ENCODE measurements at places on chromosomes 2 and 18.
A peak's percentile ranks its signal among the peaks of the same experiment; 100 is the strongest.

GRCh38 chr18:7684966-7685365 is 117.8 kb downstream of the PTPRM start:
- DNase-seq = no peak

- no peak for DNase-seq
Measured at GRCh38 chr2:231935815-231936214, 9.6 kb upstream of the NPPC start.

GRCh38 chr18:8034674-8035073 is 467.6 kb downstream of the PTPRM start:
- DNase-seq = no peak

DNA sequence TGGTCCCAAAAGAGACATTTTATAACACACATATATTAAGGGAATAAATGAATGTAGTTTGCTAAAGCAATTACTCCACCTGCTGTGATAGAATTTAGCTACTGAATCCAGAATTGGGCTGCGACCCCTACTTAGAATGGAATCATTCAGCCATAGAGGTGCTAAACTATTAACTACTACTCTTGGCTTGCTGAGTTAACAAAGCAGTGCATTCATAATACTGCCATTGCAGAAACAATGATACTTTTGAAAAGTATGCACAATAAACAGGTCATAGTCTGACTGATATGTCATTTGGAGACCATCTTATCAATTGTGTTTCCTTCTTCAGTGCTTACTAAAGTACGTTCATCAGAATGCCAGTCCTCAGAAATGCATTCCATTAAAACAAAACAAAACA is 273.6 kb downstream of the PIEZO2 start:
- no peak for DNase-seq

- DNase-seq = peak; percentile 74
Measured at GRCh38 chr2:84481702-84482101, 22.6 kb upstream of the SUCLG1 start.

- no peak for DNase-seq
Measured at GRCh38 chr2:71568103-71568502, 114.7 kb downstream of the DYSF start.

GRCh38 chr2:176088048-176088936 is 4.2 kb upstream of the HOXD13 start:
- peak; percentile 31 for DNase-seq

DNA sequence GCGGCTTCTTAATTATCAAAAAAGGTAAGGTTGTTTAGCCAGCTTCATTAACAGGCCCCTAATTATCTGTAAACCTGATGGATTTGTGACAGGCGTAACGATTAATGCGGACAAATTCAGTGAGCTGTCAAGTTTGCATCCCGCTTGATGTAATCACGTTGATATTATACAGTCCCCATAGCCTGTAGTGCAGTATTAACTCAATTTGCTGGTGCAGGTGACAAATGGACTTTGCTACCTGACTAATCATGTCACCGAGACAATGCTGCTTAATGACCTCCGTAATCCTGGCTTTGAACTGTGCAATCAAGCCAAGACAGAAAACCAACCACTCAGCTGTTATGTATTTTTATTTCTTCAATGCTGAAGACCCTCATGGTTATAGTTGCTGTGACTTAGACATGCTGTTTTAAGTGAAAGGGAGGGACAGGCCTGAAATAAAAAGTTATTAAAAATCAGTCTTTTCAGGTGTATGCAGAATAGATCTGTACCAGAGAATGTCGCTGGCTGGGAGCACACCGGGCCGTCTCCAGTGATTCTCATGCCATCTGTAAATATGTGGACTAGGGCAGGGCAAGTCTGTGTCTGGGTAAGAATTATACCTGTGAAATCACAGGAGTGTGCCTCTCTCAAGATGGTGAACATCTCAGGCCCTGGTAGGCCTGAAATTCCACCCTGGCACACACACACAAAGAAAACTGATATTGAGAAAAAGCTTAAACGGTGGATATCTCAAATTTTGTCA is 4.3 kb downstream of the TSHZ1 start:
- DNase-seq = no peak

DNA sequence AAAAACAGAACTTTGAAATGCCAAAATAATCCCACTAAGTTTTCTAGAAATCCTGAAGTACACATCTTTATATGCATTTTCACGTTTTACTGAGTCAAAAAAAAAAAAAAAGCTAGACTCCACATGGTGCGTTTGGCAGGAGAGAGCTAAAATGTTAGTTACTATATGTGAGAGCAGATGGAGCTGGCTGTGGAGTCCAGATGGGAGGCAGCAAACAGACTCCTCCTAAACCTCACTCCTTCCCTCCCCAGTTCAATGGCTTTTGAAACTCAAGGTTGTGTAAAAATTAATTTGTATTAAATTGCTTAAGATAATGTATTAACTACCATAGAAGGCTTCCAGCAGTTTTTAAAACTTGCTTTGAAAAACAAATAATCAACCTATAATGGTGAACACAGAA is 248.8 kb downstream of the AGPS start:
- no peak for DNase-seq

- DNase-seq = peak; percentile 44
Measured at GRCh38 chr2:217102956-217103355, 243.1 kb upstream of the TNP1 start.

DNA sequence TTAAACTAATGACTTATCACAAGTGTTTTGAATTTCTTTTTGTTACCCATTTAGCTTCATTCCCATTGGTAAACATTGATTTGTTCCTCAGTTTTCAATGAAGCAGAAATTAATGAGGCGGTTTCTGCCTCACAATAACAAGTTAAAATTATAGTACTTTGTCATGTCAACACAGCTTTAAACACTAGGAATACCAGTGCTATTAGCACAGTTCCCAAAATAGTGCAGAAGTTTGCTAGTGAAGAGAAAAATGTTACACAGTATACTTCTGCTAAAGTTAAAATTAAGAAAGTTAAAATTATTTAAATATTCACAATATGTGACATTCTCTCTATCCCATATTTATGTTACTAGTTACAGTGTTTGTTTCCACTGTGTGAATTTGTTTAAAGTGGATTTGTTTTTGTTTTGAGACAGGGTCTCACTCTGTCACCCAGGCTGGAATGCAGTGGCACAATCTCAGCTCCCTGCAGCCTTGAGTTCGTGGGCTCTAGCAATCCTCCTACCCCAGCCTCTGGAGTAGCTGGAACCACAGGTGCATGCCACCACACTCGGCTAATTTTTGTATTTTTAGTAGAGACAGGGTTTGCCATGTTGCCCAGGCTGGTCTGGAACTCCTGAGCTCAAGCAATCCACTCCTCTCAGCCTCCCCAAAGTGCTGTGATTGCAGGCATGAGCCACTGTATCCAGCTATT is 3.8 kb upstream of the CHN1 start:
- DNase-seq = no peak

- no peak for DNase-seq
Measured at GRCh38 chr2:191905336-191905735, 58.4 kb upstream of the CAVIN2 start.

- DNase-seq = peak; percentile 93
Measured at GRCh38 chr2:238657132-238658053, 190.5 kb upstream of the TWIST2 start.

DNA sequence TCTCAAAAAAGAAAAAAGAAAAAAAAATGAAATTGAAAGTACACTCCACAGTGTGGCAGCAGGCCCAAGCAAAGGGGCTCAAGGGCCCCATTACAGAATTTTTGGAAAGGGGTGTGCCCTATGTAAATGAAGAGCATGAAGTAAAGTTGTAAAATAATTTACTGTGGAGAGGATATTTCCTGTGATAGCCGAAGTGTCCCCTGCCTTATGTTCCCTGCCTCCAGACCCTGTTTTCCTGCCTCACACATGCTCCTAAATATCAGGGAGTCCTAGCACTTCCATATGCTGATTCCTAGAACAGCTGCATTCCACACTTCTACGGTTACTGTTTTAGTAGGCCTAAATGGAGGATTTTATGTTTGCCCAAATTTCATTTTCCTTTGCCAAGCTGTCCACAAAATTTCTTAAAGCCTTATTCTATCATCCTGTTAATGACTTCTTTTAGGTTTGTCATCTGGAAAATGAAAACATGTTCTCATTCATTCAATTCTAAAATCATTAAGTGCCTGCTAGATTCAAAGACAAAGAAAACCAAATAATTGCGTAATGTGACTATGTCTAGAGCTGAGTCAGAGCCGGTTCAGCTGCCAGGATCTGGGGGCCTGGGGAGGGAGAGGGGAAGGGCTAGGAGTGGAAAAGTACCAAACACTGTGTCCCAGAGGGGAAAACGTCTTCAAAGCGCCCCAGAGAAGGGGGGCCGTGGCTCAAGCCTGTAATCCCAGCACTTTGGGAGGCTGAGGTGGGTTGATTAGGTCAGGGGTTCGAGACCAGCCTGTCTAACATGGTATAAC is 25.9 kb upstream of the IMPA2 start:
- DNase-seq = peak; percentile 83

DNA sequence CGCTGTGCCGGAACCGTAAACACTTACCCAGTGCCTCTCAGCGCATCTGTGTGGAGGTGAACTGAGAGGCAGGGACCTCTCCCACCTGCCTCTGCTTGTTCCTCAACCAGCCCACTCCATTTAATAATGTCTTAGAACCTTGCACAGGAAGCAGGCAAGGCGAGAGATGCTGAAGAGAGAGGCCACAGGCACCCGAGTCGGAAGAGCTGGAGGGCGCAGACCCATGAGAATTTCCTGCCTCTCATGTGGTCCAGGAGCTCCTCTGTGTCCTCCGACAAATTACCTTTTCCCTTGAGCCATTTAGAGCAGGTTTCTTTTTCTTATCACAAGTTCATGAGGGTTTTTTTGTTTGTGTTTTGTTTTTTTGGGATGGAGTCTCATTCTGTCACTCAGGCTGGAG is 4.9 kb upstream of the RFX8 start:
- no peak for DNase-seq

GRCh38 chr2:206642075-206643025 is at the start of gene FAM237A:
TSS of gene FAM237A (plus strand) at chr2:206642487. CDS start at chr2:206644237, 1,750 bp downstream.
- peak; percentile 56 for DNase-seq

DNA sequence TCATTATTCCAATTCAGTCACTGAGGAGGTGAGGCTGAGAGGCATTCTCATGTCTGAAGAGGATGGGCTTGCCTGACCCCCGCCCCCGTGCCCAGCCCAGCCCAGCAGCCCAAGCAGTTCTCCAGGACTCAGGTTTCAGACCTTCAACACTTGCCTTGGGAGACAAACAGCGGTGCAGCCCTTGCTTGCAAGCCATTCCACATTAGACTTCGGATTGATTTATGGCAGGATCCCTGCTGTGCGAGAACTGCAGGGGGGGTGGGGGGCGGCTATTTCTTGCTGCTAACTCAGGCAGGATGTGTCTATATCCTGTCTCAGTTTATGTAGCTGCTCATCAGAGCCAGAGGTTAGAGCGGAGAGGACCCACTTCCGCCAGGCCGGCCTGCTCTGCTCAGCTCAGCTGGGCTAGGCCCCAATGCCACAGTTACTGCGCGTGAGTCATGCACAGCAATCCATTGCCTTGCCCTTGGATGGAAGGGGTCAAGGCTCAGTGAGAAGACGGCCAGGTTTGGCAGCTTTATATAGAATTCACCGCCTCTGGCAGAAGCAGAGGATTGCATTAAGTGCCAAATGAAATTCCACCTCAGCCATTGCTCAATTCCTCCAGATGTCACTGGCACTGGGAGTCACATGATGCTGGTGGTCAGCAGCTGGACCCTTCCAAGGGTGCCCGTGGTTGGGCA is 1.8 kb downstream of the GYPC start:
- peak; percentile 100 for DNase-seq

DNA sequence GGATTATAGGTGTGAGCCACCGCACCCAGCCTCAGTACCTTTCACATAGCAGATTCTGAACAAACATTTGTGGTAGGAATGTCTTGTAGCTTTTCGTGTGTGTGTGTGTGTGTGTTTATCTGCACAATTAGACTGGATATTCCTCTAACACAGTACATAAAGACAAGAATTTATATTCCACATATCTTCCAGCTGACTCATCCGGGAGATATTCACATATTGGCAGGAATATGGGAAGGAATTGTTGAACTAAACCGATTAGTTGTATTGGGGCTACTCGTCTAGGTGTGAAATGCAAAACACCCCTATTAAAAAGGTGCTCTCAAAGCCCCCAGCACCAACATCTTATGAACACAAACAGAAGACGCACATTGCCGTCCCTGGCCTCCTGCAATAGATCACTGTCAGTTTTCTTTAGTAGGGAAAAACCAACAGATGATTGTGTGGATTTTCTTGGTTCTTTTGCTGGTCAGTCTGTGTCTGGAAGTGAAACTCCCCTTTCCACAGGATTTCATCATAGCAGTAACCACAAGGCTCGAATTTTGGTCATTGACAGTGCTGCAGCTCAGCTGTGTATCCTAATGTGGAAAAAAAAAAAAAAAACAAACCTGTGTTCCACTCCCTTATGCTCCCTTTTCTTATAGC is 208.5 kb upstream of the ACVR2A start:
- peak; percentile 89 for DNase-seq

DNA sequence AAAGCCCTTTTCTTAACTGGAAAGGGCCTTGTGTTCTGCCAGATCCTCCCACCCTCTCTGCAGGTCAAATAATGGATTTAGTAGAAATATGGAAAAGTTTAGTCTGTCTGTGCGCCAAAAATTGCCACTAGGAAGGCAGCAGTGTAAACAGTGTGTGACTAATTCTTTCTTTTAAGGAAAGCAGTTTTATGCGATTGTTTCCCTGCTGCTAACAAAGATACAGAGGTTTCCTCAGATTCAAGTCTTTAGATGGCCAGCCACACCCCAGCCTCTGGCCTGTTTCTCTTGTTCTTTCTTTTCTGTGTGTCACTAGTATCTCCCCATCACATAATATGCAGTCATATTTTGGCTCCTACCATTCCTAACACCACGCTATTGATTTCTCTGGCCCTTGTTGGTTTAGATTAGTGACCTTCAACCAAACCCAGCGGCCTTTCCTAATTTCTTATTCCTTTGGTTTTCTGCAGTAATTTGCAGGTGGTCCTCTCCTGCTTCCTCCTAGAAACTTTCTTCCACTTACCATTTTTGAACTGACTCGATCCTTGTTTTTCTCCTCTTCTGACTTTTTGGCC is 157.4 kb downstream of the LTBP1 start:
- DNase-seq = no peak

DNA sequence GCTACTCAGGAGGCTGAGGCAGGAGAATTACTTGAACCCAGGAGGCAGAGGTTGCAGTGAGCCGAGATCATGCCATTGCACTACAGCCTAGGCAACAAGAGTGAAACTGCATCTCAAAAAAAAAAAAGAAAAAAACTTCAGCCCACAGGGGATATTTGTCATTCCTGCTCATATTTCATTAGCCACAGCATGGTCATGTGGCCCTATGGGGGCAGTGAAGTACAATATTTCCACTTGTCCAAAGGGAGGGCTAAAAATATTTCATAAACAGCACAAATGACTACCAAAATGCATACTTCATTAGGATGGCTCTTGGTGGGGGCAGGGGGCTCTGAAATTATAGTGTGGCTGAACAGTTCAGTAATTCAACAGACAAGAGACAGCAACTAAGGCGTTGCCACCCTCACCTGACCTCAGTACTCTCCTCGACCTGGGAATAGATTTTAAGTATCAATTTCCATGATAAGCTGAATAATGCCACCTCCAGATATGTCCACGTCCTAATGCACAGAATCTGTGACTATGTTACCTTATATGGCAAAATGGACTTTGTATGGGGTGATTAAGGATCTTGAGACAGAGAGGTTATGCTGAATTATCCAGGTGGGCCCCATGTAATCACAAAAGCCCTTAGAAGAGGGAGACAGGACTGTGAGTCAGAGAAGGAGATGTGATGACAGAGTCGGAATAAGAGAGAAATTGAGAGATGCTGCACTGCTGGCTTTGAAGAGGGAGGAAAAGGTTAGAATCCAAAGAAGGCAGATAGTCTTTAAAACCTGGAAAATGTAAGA is 158.2 kb upstream of the CRIM1 start:
- DNase-seq = no peak
